ENCODE measurements at places on chromosomes 13 and 19.

- DNase-seq, result no peak
Measured at GRCh38 chr13:77720988-77721387, 23.5 kb downstream of the SLAIN1 start.

DNA sequence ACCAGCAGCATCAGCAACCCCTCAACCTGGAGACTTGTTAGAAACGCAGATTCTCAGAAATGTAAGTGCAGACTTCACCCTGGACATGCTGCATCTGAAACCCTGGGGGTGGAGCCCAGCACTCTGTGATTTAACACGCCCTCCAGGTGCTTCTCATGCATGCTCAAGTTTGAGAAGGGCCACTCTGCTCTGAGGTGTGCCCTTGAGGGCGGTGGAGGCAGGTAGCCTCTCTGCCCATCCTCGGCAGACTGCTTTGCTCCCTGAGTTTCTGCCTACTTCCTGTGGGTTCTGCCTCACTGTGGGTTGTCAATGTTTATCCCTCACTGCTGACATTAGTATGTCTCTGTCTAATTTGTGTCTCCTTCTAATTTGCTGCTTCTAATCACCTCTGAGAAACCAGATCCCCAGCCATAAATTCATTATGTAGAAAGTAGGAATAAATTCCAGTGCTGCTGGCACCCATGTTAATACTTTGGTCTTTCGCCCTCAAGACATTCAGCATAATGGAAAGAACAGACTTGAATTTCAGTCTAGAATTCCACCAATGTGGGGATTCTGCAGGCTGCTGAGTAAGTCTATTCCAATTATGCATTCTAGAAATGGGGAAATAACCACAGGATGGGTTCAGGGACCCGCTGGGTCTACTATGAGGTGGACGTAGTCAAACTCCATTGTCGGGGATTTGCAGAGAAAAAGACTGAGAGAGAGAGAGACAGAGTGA is 51.3 kb upstream of the CYSLTR2 start:
- no peak for DNase-seq

DNA sequence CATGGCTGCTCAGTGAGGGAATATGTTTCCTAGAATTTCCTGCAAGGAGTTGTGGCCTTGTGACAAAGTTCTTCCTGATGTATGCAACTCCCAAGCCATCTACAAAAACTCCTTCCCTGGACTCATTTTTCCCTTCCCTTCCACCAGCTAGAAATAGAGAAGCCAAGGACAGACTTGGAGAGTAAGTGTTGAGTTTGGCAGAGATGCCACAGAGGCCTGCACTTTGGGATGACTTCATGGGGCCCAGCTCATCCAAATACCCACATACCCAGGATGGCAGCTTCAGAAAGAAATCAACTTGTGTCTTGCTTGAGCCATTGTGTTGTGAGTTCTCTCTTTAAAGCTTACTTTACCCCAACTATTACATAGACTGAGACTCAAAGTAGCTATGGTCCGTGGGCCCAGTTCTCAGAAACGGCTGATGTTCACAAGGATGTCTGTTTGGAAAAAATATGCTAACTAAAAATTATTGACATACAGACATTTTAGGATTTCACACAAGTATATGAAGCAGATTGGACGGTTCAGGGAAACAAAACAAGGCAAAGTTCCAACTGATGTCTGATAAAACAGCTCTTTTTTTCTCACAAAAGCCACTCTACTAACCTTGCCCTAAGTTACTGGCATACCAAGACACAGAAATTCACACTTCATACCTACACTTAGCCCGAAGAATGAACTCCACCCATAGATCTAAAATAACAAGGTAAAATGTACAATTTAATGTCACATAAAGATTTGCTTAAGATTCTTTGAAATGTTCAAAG is 107.9 kb downstream of the NALCN start:
- no peak for DNase-seq

DNA sequence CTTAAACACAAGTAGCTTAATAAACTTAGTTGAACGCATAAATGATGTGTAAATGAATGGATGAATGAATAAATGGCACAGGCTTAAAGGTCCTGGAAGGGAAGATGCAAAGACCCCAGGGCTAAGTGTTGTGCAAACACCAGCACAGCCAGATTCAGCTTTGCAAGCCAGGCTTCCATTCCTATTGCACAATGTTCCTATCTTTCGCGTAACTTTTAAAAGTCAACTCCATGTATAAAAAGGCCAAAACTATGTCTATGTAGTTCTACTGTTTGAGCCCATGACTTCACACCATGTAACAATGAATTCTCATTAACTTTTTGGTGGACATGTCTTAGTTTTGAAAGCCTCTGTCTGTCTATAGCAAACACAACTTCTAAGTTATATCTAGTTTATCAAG is 226.0 kb downstream of the NALCN start:
- DNase-seq, result no peak

DNA sequence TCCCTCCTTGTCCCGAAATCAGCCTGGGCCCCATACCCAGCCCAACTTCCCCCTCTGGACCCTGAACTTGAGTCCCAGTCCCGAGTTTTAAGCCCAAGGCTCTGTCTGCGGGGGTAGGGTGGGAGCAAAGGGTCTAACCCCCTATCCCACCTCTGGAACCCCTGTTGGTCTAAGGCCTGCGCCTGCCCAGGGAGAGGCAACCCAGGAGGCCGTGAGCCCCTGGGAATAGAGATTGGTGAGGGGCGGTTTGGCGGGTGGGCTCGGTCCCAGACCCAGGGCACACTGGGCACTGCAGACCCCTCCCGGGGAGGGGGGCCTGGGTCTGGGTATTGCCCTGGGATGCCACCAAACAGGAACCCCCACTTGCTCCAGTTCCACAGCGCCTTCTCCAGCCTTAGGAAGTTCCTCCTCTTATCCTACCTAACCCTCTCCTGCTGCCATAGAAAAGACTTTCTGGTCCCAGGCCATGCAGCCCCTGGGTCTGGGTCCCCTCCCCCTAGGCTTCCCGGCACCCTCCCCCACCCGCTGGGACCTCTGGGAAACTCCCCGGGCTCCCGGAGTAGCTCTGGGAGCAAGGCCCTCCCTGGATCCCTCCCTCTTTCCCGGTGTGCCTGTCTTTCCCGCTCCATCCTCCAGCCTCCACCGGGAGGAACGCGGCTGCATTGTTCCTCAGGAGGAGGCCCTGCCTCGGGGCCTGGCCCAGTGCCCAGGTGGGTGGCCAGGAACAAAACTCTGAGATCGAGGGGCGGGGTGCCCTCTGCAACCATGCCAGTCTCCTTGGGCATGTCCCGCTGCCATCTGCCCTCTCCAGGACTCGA is 33.6 kb upstream of the NANOS3 start:
- DNase-seq, result no peak

- no peak for DNase-seq
Measured at GRCh38 chr19:48716562-48717291, 2.8 kb downstream of the MAMSTR start.

DNA sequence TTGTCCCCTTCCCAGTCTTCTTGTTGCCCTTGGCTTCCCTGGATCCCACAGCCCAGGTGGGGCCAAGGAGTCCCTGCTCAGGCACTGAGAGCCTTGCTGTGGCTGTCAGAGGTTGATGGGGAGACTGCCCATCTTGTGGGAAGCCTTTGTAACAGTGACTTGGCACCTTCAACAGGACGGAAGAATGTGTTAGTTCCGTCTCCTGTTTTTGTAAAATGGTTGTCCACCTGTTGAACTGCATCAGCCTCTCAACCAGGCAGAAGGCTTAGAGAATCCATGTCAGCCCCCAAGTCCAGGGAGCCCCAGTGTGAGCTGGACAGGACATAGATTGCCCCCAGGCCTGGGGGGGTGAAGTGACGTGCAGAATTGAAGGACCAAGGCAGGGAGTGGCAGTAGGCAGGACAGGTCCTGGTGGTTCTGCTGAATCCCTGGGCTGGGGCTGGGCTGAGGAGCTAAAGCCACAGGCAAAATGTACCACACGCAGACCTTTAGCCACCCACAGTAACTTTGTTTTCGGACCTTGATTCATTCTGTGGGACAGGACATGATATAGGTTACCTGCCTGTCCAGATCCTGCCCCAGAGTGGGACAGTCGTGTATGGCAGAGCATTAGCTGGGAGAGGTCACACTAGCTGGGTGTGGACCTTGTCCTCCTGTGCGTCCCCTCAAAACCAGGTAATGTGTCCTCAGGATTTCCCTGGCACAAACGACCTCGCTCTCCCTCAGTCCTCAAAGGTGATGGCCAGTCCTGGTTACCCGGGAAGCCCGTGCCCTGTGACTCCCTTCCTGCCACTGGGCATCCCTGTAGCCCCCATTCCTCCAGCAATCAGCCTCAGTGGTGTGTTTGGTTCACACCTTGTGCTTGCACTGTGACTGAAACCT is 47.0 kb downstream of the GATAD2A start:
- DNase-seq, result no peak

GRCh38 chr13:113791761-113792160 is 32.7 kb downstream of the TMEM255B start:
- no peak for DNase-seq

GRCh38 chr19:6263735-6264444 is 15.9 kb downstream of the MLLT1 start:
- DNase-seq, result no peak

DNA sequence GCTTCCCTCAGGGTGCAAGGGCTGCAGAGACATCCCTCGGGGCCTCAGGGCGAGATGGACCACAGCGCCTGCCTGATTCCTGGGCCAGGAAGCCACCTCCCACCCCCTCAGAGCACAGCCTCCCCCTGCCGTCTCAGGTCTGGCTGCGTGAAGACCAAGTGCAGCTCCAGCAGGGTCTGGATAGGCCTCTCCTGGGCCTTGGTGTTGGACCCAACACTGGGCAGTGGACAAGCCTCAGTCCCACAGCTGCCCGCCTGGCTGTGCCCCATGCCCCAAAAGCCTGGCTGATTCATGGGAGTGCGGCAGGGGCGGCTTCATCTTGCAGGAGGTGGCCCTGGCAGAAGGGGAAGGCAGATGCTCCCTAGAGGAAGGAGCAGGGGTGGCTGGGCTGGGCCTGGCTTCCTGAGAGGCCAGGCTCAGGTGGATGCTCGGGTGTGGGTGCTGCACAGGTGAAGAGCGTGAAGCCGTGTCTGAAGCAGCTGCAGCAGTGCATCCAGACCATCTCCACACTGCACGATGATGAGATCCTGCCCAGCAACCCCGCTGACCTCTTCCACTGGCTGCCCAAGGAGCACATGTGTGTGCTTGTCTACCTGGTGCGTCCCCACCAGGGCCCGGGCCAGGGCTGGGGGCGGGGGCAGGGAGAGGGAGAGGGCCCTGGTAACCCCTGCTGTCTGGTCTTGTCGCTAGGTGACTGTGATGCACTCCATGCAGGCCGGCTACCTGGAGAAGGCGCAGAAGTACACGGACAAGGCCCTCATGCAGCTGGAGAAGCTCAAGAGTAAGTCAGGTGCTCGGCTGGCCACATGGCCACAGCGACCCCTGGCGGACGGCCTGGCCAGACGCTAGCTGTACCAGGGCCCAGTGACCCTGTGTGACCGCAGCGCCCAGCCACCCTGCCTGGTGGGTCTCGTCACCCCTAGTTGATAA is 21.7 kb downstream of the MAU2 start:
- no peak for DNase-seq

GRCh38 chr13:40148101-40148500 is 492.6 kb downstream of the COG6 start:
- DNase-seq, result peak; percentile 57

GRCh38 chr19:1080360-1081161 is 13.6 kb downstream of the ARHGAP45 start:
- peak; percentile 5 for DNase-seq

- DNase-seq, result no peak
Measured at GRCh38 chr19:45568732-45569131, 15.9 kb downstream of the OPA3 start.

DNA sequence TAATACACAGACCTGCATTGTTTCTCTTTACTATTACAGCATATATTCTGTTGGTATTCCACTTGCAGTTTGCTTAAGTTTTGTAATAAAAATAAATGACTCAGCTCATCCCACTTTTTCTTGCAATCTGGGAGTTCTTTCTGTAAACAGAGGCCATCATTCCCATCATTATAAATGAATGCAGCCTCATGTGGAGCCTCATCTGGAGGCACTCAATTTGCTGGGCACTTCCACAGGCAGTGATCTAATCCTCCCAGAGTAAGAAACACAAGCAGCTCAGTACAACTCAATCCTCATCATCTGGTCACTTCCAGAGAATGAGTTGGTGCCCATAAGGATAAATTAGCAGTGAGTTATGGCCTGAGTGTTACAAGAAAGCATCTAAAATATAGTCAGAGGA is 2801.9 kb downstream of the PCDH9 start:
- no peak for DNase-seq

DNA sequence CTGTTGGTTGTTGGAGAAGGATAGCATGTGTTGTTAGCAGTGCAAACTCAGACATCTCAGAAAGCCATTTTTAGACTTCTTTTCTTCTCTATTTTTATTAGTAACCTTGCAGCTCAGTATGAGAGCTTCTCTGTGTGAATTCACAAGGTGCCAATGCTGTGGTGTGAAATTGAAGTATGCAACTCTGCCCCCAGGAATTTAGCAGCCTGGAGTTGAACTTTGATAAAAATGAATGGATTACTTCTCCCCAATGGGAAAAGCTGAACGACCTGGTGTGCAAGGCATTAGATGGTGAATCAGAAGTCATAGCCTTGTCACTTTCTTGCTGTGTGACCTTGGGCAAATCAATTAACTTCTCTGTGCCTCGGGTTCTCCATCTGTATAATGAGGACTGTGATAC is 512.3 kb upstream of the PCDH9 start:
- no peak for DNase-seq

- DNase-seq, result no peak
Measured at GRCh38 chr19:12864721-12865715, 16.2 kb downstream of the DNASE2 start.

GRCh38 chr19:17347361-17347760 is 10.0 kb downstream of the GTPBP3 start:
- DNase-seq, result no peak

- no peak for DNase-seq
Measured at GRCh38 chr13:113390874-113391497, 27.1 kb upstream of the GRTP1 start.

- no peak for DNase-seq
Measured at GRCh38 chr19:23070353-23071146, 46.3 kb upstream of the ZNF730 start.

DNA sequence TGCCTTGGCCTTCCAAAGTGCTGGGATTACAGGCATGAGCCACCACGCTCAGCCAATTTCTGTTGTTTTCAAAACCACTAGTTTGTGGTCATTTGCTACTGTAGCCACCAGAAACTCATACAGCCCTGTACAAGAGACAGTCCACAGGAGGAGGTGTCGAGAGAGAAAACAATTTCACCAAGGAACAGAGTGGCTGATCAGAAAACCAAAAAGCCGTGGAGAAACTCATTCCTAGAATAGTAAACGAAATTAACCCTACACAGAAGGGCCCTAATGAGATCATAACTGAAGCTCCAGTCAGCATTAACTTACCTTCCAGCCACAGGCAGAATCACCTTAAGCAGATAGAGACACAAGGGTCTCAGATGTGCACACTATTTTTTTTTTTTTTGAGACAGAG is 3.8 kb upstream of the CCDC124 start:
- no peak for DNase-seq
